DMS79 (cell line): ENCODE measurements at places on chromosomes 11 and 22.
A peak's percentile ranks its signal among the peaks of the same experiment; 100 is the strongest.

DNA sequence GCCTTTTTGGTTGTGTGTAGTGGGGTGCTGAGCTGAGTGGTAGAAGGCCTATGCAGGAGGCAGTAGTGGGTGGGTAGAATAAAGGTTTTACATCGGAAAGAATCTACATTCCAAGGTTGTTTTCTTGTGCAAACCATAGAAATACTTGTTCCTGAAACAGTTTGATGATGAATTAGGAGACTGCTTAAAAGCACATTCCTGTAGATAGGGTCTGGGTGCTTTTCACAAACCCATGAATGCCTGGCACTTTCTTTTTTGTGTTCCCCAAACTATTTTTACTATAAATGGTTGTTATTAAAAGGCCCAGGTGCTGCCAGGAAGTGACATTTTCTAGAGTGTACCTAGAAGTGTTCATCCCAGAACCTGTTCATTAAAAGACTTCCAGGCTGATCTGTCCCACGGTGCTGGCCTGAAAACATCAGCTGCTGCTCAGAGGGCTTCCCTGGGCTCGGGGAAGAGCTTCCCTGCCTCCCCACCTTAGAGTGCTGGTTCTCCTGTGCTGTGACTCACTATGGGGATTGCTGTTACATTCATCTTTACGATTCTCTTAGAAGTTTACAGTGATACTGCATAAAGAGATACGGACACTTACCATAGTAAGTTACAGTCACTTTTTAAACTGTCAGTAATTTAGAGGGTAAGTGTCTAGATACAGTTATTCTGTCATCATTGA lies 27.9 kb downstream of the PPFIA1 start:
- DNase-seq, result no peak

GRCh38 chr11:824942-825341 lies 2.8 kb upstream of the CRACR2B start:
- DNase-seq, result no peak

DNA sequence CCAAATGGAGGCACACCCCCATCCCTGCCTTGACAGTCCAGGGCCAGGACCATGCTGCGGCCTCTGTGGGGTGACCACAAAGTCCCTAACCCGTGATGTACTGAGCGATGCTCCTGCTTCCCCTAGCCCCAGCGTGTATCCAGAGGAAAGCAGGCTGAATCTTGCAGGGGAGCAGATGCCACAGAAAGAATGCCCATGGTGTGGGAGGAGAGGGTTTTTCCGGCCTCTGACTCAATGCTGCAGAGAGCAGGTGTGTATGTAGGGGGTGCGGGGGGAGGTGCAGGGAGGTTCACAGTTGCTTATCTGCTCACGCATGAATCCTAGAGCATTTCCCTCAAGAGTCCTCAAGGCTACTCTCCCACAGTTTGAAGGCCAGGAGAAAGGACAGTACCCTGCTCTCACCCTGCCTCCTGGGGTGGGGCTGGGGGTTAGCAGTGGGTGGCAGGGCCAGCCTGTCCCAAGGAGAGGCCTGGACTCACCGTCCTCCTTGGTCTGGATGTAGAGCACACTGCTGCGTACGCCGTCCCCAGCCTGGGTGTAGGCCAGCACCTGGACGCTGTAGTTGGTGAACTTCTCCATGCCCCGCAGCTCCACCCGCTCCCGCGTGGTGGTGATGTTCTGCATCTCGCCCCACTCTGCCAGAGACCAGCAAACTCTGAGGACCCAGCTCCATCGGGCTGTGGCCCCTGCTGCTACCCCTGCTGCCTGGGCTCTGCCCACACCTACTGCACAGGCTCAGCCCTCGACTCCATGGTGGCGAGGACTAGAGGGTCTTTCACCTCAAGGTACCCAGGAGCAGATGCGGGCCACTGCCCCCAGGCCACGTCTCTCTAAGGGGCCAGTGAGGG lies 130.8 kb downstream of the CEP164 start:
- DNase-seq, result peak; percentile 48

DNA sequence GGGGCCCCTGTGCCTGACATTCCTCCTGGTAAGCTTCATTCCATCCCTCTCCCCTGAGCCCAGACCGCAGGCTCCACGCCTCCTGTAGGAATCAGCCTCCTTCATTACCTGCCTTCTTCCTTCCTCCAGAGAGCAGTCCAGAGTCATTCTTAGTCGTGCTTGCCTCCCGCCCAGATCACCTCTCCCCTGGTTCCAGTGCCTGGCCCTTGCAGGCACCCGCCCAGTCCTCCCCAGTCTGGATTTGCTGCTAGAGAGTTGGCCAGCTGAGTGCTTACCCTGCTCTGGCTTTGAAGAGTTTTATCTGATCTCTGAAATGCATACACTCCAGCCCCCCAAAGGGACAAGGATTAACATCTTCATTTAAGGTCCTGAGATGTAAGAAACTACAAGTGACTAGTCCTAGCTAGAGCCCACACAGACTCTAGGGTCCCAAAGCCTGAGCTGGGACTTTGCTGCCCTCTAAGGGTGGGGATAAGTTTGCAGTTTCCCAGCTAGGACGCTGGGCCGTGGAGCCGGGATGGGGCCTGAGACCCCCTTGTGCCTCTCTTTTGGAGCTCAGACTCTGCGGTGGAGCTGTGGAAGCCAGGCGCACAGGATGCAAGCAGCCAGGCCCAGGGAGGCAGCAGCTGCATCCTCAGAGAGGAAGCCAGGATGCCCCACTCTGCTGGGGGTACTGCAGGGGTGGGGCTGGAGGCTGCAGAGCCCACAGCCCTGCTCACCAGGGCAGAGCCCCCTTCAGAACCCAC lies 1.6 kb downstream of the NR1H3 start:
- no peak for DNase-seq

DNA sequence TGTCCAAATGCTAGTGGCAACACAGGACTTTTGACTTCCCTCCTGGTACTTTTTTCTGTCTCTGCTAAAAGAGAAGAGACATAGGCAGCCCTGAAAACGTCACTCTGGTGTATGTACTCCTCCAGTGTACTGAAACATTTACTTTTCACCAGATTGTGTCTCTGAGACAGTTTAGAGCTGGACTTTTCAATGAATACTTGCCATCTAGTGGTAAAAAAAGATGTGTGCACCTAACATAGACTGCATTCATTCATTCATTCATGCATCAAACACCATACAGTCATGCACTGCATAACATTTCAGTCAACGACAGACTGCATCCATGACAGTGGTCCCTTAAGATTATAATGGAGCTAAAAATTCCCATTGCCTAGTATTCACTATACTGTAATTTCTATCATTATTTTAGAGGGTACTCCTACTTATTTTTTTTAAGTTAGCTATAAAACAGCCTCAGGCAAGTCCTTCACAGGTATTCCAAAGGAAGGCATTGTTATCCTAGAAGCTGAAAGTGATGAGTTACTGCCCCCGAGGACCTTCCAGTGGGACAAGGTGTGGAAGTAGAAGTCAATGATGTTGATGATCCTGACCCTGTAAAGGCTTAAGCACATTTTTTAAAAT lies 186.2 kb downstream of the SPON1 start:
- DNase-seq, result no peak

DNA sequence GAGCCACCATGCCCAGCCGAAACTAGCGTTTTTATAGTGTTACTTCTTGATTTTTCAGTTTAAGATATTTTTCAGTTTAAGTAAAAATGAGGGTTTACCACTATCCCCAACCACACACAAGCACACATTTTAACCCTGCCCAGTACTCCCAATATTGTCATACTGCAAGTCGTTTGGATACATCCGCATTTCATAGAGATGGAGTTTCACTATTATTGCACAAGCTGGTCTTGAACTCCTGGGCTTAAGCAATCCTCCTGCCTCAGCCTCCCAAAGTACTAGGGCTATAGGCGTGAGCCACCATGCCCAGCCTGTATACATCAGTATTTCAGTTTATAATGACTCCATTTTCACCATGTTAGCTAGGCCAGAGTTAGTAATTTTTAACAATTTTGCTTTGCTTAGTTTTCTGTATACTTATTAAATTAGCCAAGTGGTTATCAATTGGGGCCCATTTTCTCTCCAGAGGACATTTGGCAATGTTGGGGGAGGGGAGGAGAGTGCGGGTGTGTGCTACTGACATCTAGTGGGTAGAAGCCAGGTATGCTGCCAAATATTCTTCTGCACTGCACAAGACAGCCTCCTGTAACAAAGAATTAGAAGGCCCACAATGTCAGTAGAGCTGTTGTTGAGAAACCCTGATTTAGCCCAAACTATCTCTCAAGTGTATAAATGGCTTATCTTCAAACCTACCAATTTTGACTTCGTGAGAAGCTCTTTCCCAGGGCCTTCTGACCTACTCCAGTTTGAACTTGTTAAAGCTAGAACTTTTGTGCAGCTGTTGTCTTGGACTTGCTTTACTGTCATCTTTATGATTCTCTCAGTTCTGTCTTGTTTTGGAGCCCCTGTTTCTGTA lies 7.3 kb downstream of the USP47 start:
- peak; percentile 32 for DNase-seq

DNA sequence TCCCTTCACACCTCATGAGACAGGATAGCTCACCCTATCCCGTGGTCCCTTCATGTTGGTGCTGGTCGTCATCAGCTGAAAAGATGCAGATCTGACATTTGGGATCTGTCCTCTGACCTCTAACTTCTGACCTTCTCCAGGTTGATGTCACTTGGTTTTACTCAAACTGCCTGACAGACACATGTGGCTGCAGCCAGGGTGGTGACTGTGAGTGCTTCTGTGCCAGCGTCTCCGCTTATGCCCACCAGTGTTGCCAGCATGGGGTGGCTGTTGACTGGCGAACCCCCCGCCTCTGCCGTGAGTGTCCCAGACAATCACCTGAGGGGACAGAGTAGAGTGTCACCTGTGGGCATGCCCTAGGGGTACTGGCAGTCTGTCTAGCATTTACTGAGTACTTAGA lies 49.7 kb downstream of the OTOG start:
- DNase-seq, result no peak
